ENCODE measurements at places on chromosomes 12 and 14.

- no peak for DNase-seq
Measured at GRCh38 chr14:75132382-75133086, 5.7 kb upstream of the NEK9 start.

- no peak for DNase-seq
Measured at GRCh38 chr14:37122288-37122687, 50.1 kb downstream of the SLC25A21 start.

DNA sequence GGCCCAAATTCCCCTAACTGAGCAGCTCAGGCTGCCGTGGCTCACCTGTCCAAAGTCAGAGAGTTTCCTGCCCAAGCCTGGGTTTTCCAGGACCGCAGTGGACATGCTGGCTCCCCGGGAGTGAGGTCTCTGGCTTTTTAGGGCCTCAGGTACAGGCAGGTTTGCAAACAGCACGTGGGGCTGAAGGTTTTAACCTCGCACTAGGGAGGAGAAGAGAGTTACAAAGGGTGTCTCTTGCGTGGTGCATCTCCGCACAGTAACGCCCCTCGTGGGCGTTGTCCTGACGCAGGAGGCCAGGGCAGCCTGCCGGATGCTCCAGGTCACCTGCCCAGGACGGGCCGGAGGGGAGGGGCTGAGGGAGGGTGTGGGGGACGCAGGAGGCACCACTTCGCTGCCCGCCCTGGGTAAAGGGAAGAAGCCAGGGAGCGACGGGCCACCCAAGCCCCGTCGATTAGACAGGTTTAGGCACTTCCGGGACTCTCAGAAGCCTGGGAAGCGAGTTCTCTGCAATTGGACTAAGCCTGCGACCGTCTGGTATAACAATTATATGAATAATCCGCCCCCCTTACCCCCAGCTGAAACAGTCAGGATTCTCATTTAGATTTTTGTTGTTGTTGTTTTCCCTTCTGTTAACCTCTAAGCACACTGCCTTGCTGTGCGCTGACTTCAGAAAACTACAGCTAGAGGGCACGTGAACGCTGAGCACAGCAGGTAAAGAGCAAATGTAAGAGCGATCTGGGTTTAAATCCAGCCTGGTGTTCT, at the start of gene PAH:
PAH (minus strand) TSS at position 219 of the 762 bp plus-strand sequence; CDS start at position 105, 114 bp downstream.
- DNase-seq: no peak

- DNase-seq: no peak
Measured at GRCh38 chr12:38904537-38905479, 583 bp downstream of the CPNE8 start.

DNA sequence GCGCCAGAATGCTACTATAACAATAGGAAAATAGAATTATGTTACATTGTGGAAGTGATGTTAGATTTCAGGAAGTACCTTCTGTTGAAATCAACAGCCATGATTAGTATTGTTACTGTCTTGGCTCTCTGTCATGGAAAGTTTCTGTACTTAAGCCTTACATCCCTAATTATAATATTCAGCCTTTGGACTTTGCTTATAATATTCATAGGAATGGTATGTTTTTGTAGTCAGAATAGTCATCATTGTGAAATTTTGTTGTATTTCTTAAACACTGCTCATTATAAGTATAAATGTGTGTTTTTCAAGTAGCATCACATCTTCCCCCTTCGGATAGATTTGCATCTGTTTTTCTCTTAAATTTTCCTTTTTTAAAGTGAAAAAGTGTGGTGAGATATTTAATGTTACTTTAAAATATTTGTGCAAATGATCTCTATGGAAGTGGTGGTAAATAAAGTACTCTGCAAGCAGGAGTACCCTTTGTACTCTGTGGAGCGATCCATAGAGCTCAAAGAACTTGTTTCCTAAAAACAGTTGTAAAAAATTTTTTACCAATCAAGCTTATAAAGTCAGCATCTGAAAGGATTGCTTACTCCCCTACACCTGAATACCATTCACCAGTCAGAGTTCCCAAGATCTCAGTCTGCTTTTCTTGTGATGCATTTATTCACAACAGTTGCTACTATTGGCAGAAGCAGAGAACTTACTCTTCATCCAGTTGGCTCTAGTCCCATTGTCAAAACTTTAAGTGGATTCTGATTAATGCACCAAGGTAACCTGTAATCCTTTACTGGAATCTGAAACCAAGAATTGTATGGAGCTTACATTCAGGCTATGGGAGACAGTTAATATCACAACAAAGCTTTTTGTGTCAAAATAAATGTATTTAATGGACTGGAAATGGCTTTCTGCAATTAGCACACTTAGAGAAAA, 87.8 kb downstream of the RIC8B start:
- DNase-seq: no peak

GRCh38 chr12:93706824-93707223, 29.6 kb downstream of the CRADD start:
- no peak for DNase-seq

GRCh38 chr12:75655315-75655806, 144.0 kb upstream of the KRR1 start:
- DNase-seq: no peak

DNA sequence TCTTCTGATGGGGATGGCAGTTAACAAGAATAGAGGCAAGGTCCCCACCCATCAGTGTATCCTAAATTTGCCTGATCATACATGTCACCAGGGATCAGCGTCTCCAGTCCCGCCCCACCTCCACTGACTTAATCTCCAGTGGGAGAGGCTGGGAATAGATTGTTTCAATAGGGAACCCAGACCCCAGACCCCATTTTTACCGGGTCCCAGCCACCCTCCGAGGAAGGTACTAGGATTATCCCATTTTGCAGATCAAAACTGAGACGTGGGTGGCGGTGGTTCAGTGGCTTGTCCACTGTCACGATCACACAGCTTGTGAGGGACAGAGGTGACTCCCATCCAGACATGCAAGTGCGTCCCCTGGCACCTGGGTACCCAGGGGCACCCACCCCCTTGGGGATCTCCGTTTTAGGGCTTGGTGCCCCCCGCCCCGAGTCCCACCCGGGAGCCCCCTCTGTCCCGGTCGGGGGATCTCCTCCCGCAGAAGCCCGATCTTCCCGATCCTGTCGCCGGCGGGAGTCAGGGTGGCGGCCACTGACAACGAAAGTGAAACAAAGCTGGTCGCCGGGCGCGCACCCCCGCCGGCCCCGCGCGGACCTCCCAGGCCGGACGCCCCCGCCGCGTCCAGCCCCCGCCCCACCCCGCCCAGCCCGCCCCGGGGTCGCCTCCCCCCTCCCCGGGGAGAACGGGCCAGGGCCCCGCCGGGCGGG, 523 bp downstream of the WSB2 start:
- DNase-seq: no peak

DNA sequence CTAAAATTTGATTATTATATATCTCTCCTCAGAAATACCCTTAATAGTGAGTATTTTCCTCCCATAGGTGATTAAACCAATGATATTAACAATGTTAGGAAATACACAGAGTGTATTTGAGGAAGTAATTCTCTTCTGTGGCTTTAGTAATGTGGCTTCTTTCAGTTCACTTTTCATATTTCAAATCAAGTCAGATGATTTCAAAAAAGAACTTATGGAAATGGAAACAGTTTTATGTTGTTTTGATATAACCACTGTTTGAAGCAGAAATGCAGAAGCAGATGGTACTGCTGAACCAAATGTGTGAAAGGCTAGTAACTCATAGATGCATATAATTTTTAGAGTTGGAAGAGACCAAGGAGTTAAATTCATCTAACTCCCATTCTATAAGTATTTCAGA, 1.9 kb upstream of the GPR33 start:
- no peak for DNase-seq

DNA sequence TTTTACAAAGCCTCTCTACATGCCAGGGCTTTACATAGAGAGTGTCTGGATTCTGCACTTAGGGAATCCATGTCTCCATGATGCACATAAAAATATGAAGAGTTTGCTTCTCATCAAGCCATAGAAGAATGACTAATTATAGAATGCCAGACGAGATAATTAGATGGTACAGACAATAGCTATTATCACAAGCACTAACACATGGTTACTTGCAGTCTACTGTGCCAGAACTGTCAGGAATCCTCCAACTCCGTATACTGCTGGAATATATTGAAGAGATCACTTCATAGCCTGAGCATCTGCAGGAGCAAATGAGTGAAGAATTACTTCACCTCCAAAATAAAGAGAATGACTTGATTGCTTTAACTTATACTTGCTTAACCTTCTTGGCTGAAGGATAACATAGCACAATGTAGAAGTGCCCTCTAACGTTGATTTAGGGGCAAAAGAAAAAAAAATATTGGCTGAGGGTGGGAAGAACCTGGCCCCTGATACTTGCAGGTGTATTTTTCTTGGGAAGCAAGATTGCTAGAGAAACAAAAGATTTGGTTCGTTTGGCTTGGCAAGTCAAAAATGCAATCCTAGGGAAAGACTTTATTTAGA, 272.8 kb upstream of the FAR2 start:
- DNase-seq: no peak

DNA sequence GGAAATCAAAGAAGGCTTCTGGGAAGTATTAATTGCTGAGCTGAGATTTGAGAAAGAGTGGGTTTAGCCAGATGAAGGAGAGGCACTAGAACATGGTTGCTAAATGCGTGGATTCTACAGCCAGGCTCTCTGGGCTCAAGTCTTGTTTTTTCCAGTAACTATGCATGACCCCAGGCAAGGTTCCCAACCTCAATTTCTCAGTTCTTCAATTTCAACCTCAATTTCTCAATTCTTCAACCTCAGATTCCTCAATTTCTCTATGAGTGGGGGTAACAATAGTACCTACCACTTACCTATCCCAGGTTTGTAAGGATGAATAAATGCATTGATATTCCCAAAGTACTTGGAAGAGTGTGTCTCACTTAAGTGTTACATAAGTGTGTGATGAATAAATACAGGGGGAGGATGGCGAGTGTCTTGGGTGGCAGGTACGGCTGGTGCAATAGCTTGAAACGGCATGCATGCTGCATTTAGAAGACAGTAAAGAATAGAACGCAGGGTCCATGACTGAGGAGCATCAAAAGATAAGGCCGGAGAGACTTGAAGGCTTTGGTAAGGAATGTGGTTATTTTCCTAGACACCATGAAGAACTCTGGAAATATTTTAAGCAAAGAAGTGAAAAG, 149.1 kb upstream of the ATP2B1 start:
- no peak for DNase-seq

GRCh38 chr12:26760657-26761293, 72.2 kb downstream of the ITPR2 start:
- DNase-seq: no peak

DNA sequence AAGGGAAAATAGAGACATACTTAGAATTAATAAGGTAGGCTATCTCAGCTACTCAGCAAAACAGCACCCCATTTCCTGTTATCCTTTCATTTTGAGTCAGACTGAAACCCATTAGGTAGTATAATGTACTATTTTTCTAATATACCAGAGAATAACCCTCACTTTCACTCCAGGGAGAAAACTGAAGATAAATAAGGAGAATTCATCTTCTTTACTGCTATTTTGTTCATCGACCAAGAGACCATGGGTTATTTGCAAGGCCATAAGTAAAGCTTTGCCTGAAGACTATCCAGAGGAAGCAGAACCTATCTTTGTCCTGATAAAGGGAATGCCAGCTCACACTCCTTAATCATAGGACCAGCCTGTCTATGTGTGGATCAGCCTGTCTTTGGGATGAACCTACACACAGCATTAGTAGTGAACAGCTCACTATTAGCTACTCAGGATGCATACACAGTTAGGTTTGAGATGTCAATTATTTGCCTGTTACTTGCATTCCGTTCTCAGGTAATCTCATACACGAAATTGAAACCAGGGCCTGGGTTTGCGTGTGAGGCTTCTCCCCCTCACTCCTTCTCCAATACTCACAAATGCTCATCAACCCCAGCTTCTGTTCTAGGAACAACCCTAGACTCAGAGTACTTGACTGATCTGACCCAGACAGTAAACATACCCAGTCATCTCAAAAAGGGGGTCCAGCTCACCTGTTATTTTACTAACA, 124.4 kb downstream of the DAD1 start:
- DNase-seq: no peak

DNA sequence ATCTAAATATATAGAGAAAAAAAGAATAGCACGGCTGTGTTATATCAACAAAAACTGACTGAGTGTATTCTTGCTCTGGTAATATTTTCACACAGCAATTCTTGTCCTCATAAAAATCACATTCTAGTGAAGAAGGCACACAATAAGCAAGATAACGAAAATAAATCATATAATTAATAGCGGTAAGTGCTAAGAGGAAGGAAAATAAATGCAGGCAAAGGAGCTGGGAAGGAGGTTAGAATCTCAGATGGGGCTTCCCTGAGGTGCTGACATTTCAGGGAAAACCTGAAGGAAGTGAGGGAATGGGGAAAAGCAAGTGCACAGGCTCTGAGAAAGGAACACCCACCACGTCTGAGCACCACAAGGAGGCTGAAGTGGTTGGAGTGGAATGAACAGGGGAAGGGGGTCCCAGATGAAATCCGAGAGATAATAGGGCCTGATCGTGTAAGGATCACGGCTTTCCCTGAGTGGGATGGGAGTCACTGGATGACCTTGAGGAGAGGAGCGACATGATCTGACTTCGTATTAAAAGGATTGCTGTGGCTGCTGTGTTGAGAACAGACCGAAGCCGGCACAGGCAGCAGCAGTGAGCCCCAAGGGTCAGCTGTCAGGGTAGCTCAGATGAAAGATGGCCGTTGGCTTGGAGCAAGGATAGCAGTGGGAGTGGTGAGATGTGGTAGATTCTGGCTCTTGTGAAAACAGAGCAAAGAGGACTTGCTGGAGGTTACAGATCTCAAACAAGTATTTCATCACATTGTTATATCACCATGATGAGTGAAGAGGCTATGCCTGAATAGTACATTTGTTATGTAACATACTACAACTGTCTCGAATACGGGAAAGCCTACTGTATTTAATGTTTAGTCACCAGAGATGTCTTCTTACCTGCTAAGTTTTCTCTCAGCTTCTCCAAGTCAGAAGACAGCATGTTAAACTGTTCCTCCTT, 67.1 kb upstream of the VPS33A start:
- no peak for DNase-seq

- DNase-seq: no peak
Measured at GRCh38 chr12:104187446-104188155, 28.0 kb upstream of the TXNRD1 start.

DNA sequence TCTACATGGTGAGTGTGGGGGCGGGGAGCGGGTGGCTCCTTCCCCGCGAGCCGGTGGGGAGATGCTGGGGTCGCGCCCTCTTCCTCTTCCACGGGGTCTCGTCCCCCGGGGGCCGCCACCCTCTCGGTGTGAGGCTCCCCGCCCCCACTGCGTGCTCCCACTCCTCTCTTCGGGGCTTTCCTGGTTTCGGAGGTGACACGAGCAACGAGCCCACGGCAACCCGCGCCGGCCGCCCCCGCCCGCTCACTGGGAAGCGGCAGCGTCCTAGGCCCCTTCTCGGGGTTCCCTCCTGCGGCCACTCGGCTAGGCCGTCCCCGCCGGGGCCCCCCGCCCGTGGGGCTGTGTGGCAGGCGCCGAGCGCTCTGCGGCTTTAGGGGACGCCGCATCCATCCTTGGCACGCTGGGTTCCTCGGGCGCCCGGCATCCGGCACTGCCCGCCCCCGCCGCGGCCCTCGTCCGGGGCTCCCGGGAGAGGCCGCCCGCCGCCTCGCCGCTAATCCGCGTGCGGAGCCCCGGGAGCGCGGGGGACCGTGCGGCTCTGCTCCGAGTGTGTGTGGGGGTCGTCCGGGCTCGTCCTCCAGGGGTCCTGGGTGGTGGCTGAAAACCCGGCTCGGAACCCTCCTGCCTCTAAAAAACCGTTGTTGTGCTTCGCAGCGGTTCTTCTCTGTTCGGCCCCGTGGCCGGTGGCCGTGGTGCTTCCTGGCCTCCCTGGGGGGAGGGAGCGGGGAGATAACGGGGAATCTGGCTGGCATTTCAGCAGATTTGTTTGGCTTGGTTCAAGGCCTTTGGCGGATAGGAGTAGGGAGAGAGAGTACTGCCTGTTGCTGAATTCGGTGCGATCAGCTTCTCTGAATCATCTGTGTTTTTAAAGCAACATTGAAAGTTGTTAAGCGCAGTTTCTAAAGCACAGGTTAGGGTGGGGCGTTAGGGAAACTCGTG, 1.0 kb downstream of the PCNX1 start:
- no peak for DNase-seq

All from cerebellar nuclear complex (tissue), 1 donor.